ENCODE measurements at places on chromosomes 5 and 9.
A peak's percentile ranks its signal among the peaks of the same experiment; 100 is the strongest.

DNA sequence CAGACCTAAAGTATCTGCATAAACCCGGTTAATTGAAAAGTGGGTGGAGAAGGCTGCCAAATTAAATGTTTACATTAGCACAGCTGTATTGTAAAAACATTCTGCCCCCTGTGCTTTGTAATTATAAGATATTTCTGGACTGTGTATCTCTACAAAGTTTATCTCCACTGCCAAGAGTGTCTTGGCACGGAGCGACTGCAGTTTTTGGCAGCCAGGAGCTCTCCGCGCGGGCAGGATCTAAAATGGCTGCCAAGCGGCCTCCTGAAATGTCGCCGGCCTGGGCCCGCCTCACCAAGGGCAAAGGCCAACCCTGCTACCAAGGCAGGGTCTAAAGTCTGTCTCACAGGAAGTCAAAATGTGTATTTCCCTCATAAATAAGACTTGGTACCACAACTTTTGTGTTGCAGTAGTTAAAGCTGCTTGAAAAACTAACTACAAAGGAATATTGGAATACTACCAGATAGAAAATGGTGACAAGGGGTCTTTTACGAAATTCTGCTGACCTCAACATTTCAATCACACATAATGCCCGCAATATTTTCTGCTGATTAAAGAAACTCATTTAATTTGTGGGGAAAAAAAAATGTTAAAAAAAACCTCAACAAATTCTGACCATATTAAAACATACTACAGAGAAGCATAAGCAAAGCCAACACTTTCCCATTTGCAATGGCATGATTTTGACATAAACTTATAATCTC is 110.4 kb downstream of the NFIB start:
- no peak for DNase-seq
- no peaks in the 10 kb centered on the region for H3K27me3 ChIP-seq
- H3K36me3 ChIP-seq: no peaks in the 10 kb centered on the region
- H3K4me3 ChIP-seq: peak overlapping the region; percentile 50

- no peak for DNase-seq
- H3K4me1 ChIP-seq: peaks cover 40% of the 10 kb centered on the region
- no peaks in the 10 kb centered on the region for H3K36me3 ChIP-seq
Measured at GRCh38 chr5:67267512-67268216, 71.1 kb upstream of the CD180 start.

GRCh38 chr5:145510324-145510723 is 324.8 kb downstream of the PRELID2 start:
- no peaks in the 10 kb centered on the region for H3K27me3 ChIP-seq
- H3K4me3 ChIP-seq: no peak overlapping the region
- no peak overlapping the region for H3K27ac ChIP-seq

- H3K4me1 ChIP-seq: no peaks in the 10 kb centered on the region
- no peak for DNase-seq
- no peaks in the 10 kb centered on the region for H3K36me3 ChIP-seq
- no peak overlapping the region for H3K4me3 ChIP-seq
- peaks cover 67% of the 10 kb centered on the region for H3K27me3 ChIP-seq
Measured at GRCh38 chr9:131279863-131280570, 3.7 kb upstream of the FAM78A start.

Measured in keratinocyte (primary cell).